ENCODE measurements at places on chromosomes 11 and 22. TPM values are rescaled to one million over a fixed set of nuclear protein-coding genes. Genes with fewer than 3 reads are reported as not detected.

Gene PGA3
- not detected for total RNA-seq

Gene LARGE2
- not detected for total RNA-seq

Gene IRF7
- 5.9 TPM for total RNA-seq

GRCh38 chr11:3199537-3200295 lies 18.9 kb downstream of the MRGPRG start:
- H3K4me3 ChIP-seq = no peak overlapping the region
- no peak for DNase-seq
- H3K4me1 ChIP-seq = no peaks in the 10 kb centered on the region
- H3K27ac ChIP-seq = no peak overlapping the region
- no peaks in the 10 kb centered on the region for H3K36me3 ChIP-seq

- no peak overlapping the region for H3K4me3 ChIP-seq
- no peaks in the 10 kb centered on the region for H3K4me1 ChIP-seq
Measured at GRCh38 chr11:46143049-46143806, 22.0 kb upstream of the PHF21A start.

GRCh38 chr22:22210375-22210774 lies 34.2 kb upstream of the VPREB1 start:
- DNase-seq = no peak
- H3K36me3 ChIP-seq = no peaks in the 10 kb centered on the region
- peaks cover 36% of the 10 kb centered on the region for H3K27me3 ChIP-seq
- no peaks in the 10 kb centered on the region for H3K4me1 ChIP-seq

DNA sequence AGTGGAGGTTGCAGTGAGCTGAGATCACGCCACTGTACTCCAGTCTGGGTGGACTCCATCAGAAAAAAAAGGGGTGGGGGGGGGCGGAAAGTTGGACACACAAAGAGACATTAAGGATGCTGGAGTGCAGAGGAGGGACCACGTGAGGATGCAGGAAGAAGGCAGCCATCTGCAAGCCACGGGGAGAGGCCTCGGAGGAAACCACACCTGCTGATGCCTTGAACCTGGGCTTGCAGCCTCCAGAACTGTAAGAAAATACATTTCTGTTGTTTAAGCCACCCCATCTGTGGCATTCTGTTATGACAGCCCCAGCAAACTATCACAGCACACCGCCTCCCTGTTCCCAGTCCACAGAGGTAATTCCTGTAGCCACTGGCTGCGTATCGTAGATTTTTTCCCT lies 9.2 kb upstream of the STIP1 start:
- no peak overlapping the region for H3K4me3 ChIP-seq
- peaks cover 6% of the 10 kb centered on the region for H3K4me1 ChIP-seq
- H3K27me3 ChIP-seq = no peaks in the 10 kb centered on the region
- no peak overlapping the region for H3K27ac ChIP-seq

DNA sequence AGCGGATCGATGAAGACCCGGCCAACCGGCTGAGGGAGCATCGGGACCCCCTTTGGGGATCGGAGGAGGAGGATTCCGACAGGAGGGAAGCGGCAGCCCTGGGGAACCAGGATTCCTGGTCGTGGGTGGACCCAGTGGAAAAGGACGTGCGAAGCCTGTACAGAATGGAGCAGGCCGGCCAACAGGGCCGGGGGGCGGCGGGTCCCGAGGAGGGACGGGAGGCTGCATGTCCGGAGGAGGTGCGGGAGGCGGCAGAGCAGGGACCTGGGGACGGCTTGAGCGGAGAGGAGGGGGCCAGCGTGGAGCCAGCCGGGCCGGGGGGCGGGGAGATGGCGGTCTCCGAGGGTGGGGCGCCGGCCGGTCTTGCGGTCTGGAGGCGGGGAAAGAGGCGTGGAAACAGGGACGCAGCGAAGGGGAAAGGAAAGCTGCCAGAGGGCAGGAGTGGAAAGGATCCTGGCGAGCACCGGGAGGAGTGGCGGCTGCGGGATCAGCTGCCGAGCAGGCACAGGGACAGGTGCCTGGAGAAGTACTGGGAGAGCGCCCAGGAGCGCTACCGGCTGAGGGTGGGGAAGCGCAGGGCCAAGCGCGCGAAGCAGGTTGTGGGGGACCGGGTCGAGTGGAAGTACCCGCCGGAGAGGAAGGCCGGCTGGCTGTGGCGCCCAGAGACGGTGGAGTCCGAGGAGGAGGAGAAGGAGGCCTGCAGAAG lies at the start of gene ANO5:
TSS of gene ANO5 (plus strand) at position 444 of the 706 bp plus-strand sequence. CDS start 408 bp downstream, outside the sequence.
- peaks cover 7% of the 10 kb centered on the region for H3K27me3 ChIP-seq
- H3K27ac ChIP-seq = no peak within 1 kb of the TSS
- H3K4me1 ChIP-seq = no peaks in the 10 kb centered on the region
- no peak within 1 kb of the TSS for H3K4me3 ChIP-seq
- DNase-seq = no peak

- no peak for DNase-seq
- peaks cover 21% of the 10 kb centered on the region for H3K36me3 ChIP-seq
- H3K4me3 ChIP-seq = no peak overlapping the region
- no peak overlapping the region for H3K27ac ChIP-seq
- H3K4me1 ChIP-seq = no peaks in the 10 kb centered on the region
Measured at GRCh38 chr11:34957206-34957605, 40.8 kb downstream of the PDHX start.

DNA sequence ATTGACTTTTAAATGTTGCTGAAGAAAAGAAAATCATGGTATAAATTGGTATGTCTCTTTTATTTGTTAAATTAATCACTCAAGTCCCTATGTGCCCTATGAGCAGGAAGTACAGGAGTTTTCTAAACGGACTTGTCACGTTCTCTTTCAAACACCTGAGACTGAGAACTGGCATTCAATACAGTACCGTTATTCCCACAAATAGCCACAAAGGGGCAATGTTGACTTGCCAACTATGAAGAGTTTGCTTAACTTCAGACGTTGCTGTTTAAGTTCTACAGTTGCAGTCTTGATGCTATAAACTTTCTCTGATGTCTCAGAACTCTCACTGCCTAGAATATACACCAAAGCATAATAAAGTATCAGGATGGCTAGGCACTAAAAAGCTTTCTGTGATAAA lies 7.6 kb downstream of the OR56A1 start:
- no peaks in the 10 kb centered on the region for H3K4me1 ChIP-seq
- no peak overlapping the region for H3K27ac ChIP-seq
- no peak for DNase-seq
- H3K27me3 ChIP-seq = no peaks in the 10 kb centered on the region
- H3K36me3 ChIP-seq = no peaks in the 10 kb centered on the region
- no peak overlapping the region for H3K4me3 ChIP-seq

GRCh38 chr11:46338636-46338987 lies 8.7 kb upstream of the DGKZ start:
- H3K27me3 ChIP-seq = peaks cover 7% of the 10 kb centered on the region
- H3K4me1 ChIP-seq = peaks cover 5% of the 10 kb centered on the region
- no peak for DNase-seq
- H3K4me3 ChIP-seq = no peak overlapping the region
